Urinary bladder (tissue), 4 donors: ENCODE measurements at places on chromosomes 7 and 10. TPM values are rescaled to one million over a fixed set of nuclear protein-coding genes. Genes with fewer than 3 reads are reported as not detected.

- DNase-seq, result no peak
Measured at GRCh38 chr10:43386549-43386948, 15.1 kb downstream of the FXYD4 start.

DNA sequence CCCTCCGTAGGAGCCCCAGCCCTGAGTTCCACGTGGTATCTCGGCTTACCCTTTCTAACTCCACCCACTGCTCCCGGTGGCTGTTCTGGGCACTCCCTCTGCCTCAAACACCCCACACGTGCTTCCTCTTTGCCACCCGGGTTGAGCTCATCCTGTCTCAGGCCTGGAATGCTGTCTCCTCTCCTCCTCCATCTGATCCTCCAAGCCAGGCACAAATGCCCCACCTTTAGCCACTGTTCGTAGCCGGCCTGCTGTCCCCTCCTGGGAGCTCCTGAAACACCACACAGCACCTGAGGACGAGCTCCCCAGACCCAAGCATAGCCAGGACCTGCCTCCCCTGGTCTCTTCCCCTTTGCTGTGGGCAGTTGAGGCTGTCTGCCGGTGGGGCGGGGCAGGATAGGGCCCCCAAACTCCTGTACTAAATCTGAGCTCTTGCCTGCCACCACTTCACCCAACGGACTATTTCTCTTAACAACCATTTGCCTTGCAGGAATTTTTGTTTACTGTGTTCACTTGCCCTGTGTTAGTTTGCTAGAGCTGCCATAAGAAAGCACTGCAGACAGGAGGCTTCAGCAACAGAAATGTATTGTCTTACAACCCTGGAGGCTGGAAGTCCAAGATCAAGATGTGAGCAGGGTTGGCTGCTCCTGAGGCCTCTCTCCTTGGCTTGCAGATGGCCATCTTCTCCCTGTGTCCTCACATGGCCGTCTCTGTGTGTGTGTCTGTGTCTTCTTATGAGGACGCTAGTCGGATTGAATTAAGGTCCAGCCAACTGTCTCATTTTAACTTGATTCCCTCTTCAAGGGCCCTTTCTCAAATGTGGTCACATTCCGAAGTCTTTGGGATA lies 58.3 kb upstream of the SHH start:
- no peak for DNase-seq

GRCh38 chr10:78000956-78001472 lies 28.3 kb downstream of the POLR3A start:
- no peak for DNase-seq

- DNase-seq, result no peak
Measured at GRCh38 chr10:62080905-62081304, 179.4 kb downstream of the ARID5B start.

The HOXA10 gene
- 44.9 TPM for polyA plus RNA-seq

The UPK3B gene
- polyA plus RNA-seq, result 11.8 TPM

The IL15RA gene
- polyA plus RNA-seq, result 50.2 TPM

GRCh38 chr10:74096777-74097176 lies 53.9 kb downstream of the AP3M1 start:
- DNase-seq, result no peak

- no peak for DNase-seq
Measured at GRCh38 chr7:5553298-5553877, 129.8 kb upstream of the TNRC18 start.

- no peak for DNase-seq
Measured at GRCh38 chr10:105734479-105734878, 1093.4 kb downstream of the SORCS3 start.

The SLC26A5 gene
- polyA plus RNA-seq, result 0.43 TPM

GRCh38 chr10:103663802-103664201 lies 170.3 kb downstream of the NEURL1 start:
- DNase-seq, result no peak

The AGBL3 gene
- polyA plus RNA-seq, result 1.4 TPM

The EXOSC1 gene
- 29.8 TPM for polyA plus RNA-seq

- DNase-seq, result no peak
Measured at GRCh38 chr7:104299323-104299722, 29.1 kb upstream of the LHFPL3 start.

GRCh38 chr10:119535305-119535704 lies 7.2 kb downstream of the RGS10 start:
- DNase-seq, result no peak

- DNase-seq, result no peak
Measured at GRCh38 chr7:50552921-50553320, 12.3 kb downstream of the DDC start.

DNA sequence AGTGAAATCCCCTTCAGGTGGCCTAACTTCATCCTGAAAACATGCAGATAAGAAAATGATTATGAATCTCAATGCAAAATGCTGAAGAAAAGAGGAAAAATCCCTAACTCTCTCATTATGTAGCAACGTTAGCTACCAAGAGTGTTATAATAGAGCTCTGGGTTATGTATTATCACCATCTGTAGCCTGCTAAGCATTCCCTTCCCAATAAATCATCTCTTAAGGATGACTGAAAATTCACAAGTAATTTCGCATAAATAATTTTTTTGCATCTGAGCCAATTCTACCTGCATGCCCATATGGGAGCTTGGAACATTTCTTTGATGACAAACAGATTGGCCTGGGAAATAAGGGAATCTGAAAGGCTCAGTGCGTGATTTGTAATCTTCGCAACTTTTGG lies 216.1 kb downstream of the HTR7 start:
- no peak for DNase-seq

GRCh38 chr10:58115218-58116050 lies 152.3 kb downstream of the IPMK start:
- no peak for DNase-seq

DNA sequence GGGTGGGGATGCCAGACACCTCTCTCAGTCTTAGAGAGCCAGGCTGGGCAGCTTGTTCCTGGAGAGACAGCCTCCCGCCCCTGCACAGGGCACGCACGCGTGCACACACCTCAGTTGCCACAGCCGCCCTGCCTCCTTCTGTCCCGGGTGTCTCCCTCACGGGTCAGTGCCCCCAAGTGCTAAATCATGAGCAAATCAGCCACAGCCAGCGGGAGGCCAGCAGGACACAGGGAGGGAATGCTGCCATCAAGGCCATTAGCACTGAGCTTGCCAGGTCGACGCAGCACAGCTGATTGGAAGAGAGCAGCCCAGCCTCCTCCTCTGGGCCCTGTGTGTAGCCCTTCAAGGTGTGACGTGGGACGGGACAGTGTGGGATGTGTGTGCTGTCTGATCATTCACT lies 130.4 kb downstream of the CDH23 start:
- no peak for DNase-seq

DNA sequence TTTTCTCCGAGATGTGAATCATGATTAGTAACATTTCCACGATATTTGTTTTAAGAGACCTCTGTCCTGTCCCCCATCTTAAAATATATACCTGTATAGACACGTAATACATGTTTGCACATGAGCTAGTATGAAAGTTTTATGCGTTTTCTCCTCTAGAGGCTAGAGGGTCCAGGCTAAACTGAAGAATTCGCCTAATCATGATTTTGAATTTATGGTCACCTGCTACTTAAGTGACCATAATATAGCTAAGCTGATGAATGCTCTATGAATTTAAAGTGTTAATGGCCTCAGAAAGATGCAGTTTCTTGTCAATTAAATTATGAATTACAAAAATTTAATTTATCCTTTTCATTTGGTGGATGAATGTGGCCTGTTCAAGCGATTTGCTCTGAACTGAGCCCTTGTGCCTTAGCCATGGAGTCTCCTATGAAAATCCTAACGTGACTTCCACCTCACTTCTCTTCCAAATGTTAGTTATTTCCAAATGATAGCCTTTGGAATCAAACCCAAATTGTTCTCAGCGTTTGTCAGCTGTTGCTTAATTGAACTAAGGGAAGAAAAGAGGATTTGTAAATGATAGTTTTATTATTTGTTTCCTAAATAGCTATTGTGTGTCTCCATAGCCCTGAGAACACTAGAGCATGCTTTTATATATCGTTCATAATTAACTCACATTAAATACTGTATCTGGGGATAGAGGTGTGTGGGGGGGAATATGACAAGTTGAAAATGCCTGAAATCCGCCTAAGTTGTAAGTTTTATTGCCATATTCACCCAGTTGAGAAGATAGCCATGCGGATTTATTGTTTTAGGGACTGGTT lies 2.3 kb downstream of the CELF2 start:
- DNase-seq, result no peak

The GJD4 gene
- not detected for polyA plus RNA-seq

- DNase-seq, result no peak
Measured at GRCh38 chr7:77649716-77650349, 46.4 kb upstream of the RSBN1L start.

- DNase-seq, result no peak
Measured at GRCh38 chr10:35992107-35992506, 350.0 kb upstream of the FZD8 start.
